Stimulated activated CD4-positive, alpha-beta T cell treated with anti-CD3 and anti-CD28 coated beads, Interleukin-1b, Interleukin-23, amount 100 ng/mL, for 1 hour (primary cell): ENCODE measurements at places on chromosomes 13 and 19.
A peak's percentile ranks its signal among the peaks of the same experiment; 100 is the strongest.

DNA sequence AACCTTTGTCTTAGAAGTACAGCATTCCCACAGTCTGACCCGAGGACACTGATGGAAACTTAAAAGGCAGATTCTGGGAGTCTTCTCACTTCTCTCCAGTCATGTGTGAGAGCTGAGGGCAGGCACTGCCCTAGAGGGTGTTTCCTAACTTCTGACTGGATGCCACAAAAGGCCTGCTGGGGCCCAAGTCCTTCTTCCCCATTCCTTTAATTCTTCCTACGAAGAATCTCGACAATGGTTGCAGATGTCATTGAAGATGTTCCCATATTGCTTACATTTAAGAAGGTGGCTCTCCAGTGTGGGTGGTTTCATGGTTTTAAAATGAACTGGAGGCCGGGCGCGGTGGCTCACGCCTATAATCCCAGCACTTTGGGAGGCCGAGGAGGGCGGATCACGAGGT is 27.4 kb upstream of the ZNF564 start:
- no peak for DNase-seq

DNA sequence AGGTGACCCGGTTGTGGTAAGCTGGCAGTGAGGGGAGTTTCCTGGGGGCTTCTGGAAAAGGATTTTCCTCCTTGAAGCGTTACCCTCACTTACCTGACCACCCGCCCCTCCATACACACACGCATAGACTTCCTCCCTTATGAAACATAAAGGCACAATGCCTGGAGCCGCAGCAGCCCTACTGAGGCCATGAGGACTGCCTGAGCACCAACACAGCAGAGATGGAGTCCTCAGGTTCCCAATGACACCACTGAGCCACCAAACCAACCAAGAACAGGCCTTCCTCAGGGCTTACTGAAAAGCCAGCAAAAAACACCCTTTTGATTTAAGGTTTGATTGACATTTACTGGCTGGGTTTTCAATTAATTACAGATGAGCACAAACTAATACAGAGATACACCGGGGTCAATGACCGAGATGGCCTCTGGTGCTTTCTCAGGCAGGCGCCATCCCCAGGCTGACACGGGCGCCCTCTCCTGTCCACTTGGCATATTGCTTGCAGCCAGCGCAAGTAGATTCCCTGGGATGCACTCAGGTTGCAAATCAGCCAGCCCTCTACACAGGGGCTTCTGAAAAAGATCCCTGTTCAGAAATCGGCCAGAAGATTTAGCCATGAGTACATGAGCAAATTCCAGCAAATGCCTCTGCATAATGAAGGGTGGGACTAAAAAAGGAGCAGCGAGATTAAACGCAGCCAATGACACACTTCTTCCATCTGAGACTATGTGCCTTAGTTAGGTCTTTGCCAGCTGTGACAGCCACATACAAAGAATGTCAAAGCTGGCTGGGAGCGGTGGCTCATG is 14.8 kb downstream of the OPA3 start:
- peak; percentile 32 for DNase-seq

GRCh38 chr19:29467824-29468401 is 57.9 kb upstream of the VSTM2B start:
- DNase-seq = no peak

GRCh38 chr13:59823486-59823885 is 340.2 kb downstream of the DIAPH3 start:
- DNase-seq = no peak

DNA sequence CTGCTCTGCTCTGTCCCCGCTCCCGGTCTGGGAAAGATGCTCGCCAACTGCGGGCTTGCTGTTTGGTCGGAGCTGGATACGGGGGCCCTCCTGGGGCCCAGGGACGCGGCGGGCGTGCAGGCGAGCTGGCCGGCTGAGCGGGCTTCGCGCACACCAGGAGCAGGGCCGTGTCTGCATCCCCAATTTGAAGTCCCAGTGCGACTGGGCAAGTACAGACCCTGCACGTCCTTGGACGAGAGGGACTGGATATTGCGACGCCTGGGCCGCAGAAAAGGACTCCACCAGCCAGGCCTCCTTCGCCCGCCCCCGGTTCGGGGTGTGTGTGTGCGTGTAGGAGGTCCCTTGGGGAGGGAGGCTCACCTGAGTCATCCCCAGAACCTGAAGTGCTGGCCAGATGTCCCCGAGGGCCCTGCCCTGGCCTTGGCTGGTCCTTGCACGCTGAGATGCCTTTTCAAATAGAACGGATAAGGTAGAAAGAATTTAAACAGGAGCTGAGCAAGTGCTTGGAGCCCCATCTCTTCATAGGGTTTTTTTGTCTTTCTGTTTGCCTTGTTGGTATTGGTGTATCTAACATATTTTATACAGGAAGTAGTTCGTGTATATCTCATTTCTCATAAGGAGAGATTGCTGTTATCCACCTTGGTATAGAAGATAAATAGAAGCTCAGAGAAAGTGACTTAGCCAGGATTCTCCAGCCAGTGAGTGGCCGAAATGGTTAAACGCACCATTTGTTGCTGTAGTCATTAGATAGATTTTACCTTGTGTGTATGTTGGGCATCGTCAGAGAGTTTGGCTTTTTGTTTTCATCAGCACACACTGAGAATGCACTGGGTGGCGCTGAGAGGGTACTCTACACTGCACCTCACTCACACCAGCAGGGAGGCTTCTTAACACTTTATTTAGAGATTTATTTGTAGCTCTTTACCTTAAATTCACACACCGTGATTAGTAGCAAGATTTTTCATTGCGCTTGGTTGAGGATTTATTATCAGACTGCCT is 1.1 kb downstream of the NAXD start:
- DNase-seq = no peak

- no peak for DNase-seq
Measured at GRCh38 chr13:64725492-64725891, 2504.6 kb downstream of the PCDH9 start.

DNA sequence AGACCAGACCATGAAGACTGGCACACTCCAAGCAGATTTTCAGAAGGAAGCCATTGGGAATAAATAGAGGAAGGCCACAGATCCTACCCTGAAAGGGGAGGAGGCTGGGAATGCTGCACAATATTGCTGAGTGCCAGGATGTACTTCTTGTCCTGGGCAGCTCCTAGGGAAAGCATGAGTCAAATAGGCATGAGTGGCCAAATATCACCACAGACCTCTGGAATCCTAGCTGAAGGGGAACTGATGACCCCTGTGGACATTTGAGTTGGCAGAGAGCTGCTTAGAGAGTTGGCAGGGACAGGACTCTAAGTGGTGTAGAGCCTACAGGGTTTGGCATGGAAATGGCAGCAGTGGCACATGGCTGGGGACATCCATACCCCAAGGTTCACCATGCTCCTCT is 234.3 kb upstream of the TRPC4 start:
- no peak for DNase-seq

GRCh38 chr13:26254583-26255111 is 718 bp downstream of the CDK8 start:
- no peak for DNase-seq

DNA sequence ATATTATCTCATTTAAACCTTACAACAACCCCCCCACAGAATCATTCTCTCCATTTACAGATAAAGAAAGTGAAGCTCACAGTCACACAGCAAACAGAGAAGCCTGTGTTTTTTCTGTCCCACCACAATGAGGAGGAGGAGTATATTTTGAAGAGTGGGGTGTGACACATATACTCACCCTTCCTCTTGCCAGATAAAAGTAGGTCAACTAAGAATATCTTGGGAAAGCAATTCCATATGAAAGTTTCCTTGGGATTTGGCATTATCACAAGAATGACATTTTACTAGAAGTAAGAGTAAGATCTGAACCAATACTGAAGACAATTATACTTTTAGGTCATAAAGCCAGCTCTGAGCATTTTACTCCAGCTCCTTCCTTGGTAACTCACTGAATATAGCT is 287.5 kb upstream of the HTR2A start:
- DNase-seq = no peak

DNA sequence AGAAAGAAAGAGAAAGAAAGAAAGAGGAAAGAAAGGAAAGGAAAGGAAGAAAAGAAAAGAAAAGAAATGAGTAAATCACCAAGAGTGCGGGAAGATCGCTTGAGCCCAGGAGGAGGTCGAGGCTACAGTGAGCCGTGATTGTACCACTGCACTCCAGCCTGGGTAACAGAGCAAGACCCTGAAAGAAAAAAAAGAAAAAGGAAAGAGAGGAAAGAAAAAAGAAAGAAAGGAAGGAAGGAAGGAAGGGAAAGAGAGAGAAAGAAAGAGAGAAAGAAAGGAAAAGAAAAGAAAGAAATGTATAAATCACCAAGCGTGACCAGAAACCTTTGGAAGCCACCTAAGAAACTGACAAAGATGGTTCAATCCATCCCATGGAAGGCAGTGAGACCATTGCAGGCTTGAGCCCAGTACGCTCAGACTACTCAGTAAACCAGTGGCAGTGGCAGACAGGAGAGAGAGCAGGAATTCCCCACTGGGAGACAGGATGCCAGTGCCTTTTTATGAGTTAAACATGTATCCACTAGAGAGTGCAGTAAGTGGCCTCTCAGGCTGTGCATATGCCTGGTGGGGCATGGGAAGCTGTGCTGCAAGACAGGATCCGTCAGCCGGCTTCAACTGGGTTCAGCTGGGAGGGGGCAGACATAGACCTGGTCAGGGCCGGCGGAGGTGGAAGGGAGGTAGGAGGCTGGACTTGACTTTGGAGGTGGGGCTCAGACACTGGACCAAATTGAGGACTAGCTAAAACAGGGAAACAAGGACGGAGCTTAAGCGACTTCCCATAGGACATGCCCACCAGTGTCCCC is 4.8 kb downstream of the GPR42 start:
- no peak for DNase-seq

- peak; percentile 99 for DNase-seq
Measured at GRCh38 chr19:5686647-5687359, 3.3 kb upstream of the RPL36 start.

DNA sequence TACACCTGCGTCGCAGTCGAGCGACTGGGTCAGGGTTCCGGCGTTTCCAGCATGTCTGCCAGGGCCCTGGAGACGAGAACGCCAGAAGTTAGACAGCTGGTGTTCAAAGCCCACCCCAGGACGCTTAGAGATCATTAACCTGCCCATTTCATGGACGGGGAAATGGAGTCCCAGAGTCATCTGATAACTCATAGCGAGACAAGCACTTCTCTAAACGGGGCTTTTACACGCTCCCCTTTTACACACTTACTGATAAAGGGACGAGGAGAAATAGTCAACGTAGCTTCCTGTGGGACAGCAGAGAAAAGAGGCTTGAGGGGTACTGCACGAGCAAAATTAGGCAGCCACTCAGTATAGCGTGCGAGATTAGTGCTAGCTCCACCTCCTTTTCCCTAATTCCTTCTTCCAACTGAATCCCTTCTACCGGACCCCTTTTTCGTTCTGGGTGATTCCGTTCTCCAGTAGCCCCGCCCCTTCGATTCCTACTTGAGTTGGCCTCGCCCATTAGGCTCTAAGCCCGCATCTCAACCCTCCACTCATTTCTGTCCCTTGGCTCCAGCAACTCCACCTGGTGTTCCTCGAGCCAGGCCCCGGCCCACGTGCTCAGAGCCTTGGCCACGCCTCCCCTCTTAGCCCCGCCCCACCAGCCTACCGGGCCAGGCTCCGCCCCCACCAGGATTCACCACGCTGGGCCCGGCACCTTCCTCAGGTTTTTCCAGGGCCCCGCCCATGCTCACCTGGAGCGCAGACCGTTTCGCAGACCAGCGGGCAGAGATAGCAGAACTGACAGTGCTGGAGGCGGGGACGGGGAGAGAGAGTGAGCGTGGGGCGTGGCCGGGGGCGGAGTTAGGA is 3.7 kb downstream of the HRC start:
- DNase-seq = peak; percentile 21

GRCh38 chr19:20969898-20970297 is 46.8 kb downstream of the ZNF85 start:
- no peak for DNase-seq

DNA sequence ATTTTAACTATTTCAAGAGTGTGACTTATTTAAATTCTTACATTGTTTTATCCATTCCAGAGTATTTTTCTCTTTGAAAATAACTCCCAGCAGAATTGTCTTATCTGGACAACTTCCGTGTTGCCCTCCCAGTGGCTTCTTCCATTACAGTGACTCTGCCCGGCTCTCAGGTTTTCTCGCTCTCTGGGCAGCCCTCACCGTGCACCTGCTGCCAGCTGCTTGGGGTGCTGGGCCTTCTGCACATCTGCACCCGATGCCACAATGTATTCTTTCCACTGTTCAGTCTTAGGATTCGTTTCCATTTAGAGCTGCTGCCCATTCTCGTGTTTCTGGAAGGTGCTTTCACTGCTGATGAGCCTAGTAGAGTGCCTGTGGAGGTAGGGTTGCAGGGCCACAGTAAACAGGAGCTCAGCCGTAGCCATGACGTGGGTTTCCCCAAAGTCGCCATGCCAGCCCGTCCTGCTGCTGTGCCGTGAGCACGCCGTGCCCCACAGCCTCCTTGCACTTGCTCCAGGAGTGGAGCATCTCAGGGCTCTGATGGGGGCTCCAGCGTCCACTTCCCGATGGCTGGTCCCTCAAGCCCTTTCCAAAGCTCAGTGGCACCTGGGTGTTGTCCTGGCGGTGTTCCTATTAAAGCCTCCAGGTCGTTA is 46.1 kb upstream of the DCUN1D2 start:
- DNase-seq = no peak

DNA sequence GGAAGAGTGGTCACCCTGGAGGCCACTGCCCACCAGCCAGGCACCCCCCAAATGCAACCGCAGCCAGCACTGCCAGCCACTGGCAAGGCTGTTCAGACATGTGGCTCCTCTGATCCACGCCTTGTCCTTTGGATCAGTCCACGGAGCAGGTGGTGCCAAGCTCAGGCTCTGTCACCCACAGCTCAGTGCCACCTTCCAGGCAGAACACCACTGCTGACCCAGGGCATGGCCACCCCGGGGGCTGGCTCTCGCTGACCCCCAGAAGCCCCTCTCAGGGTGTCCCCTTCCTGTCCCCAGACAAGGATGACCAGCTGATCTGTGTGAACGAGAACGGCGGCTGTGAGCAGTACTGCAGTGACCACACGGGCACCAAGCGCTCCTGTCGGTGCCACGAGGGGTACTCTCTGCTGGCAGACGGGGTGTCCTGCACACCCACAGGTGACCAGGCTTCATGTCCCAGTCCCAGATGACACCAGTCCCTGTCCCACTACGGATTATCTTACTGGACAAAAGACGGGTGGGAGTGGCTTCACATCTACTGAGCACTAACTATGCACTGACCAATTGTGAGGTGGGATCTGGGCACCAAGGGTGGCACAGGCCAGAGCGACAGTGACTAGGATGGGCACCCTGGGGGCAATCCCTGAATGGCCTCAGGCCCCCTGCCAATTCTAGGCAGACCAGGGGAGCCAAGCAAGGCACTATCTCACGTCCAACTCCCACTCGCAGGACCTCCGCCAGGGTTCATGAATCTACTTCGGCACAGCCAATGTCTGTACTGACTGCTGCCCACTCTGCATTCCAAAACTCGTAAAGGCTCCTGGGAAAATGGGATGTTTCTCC is 7.0 kb upstream of the F10 start:
- DNase-seq = no peak
